Activated T-helper 2 cell treated with anti-CD3 and anti-CD28 coated beads, Interferon-gamma antibody, Interleukin-2, Interleukin-4, amounts not matched to agents 10 μg/mL and 5 μg/mL and 100 μg/mL, durations not matched to agents 14 hours and 24 hours and 36 hours (primary cell): ENCODE measurements at places on chromosomes 16 and 17. TPM values are rescaled to one million over a fixed set of nuclear protein-coding genes. Genes with fewer than 3 reads are reported as not detected.

Gene MRPL45
- total RNA-seq, result 43.5 and 44.6 TPM in 2 replicates

DNA sequence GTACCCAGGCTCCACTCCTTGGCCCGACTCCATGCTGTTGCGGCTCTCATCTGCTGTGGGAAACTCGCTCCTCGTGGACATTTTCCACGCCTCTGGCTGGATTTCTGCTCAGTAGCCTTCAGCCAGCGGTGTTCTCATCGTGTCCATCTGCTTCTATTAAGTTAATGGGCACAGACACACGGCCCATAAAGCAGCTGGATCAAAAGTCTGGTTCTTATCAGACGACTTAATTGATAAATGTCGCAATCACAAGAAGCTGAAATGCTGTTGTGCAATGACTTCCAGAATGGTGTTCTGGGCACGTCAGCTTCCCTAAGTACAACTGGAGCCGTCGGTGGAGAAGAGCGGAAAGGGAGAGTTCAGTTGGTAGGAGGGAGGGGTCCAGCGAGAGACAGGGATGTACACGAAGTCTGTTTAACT is 211.7 kb upstream of the CHMP6 start:
- DNase-seq, result no peak

Gene GLIS2
- 2.1 and 2.5 TPM in 2 replicates for total RNA-seq

DNA sequence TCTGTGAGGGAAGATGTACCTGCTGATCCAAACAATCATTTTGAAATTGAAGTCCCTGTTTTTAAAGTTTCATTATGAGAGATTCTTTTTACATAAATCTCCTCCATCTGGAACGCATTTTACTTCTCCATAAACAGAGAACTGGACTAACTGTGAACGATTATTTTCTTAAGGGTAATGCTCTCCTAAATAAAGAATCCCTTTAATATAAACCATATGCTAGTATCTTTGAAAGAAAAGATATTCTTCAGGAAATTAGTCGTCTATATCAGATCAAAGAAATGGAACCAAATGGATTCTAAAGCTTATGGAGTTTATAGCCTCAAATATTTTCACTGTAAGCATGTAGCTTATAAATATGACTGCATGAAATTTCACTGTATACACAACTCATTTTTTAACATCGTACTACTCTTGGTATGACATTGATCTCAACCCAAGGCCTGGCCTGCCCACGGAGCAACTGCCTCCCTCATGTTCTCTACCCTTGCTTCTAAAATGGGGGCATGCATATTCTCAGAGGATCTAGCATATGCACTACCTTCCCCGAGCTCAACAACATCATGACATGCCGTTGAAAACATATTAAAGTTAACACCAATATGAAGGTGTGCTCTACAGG is 66.4 kb downstream of the MYH10 start:
- no peak for DNase-seq

DNA sequence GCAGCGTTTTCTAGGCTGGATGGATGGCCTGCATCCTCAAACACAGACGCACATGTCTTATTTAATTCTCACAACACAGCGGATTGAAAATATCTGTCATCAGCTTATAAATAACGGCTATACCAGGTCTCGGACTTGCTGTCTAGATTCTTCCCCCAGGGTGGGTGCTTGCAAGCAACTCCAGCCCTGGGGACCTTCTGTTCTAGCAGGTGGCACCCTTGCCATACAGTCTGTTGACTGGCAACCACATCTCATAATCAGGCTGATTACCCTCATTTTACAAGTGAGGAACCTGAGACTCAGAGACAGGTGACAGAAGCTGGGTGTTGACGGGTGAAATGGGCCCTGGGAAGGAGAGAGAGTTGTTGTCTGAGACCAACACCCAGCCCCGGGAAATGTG is 16.2 kb upstream of the SEZ6 start:
- DNase-seq, result no peak

Gene DOC2A
- total RNA-seq, result 0.87 and 1.2 TPM in 2 replicates

DNA sequence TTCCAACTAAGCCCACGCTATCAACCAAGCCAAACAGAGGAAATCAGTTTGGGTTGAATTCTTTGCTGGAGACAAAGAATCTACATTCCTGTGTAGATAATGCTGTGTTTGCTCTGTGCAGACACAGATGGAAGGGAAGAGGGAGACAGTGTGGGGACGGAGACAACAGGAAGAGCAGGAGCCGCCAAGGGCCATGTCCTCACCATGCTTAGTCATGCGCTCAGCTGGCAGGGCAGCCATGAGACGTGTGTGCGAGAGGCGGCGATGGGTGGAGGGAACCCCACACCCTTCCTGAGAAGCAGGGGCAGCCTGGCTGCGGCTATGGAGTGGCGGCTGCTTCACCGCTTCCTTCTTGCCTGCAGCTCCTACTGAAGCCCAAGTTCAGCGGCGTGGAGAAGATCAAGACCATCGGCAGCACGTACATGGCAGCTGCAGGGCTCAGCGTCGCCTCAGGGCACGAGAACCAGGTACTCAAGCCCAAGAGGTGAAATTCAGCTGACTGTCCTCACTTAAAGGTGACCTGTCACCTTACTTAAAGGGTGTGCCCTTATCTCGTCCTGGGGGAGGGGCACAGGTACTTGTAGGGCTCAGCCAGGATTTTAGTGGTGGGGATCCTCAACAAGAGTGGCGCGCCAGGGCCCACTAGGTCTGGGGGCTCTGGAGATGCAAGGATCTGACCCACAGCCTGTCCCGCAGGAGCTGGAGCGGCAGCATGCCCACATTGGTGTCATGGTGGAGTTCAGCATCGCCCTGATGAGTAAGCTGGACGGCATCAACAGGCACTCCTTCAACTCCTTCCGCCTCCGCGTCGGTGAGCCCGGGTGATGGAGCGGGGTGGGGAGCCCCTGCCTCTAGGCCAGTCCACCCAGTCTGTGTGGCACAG is 47.5 kb downstream of the ADCY7 start:
- DNase-seq, result peak; percentile 54

Gene PDE6G
- 11.1 and 15.4 TPM in 2 replicates for total RNA-seq

- DNase-seq, result no peak
Observed at GRCh38 chr17:49971848-49972485, 3.0 kb downstream of the DLX4 start.

DNA sequence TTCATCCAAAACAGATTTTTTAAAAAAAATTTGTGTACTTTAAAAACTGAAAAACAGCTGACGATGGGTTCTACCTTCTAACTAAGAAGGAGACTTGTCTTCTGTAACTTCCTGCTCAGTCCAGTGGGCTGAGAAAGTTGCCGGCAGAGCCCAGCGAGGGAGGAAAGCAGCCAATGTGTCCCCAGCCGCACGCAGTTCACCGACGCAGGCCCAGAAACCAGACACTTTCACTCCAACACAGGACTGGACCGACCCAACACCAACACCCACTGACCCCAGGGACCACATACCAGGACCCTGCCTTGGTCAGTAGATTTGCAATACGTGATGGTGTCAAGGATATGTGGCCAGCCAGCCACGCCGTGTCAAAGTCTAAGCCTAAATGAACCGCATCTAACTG is 25.6 kb downstream of the TRAP1 start:
- DNase-seq, result no peak

Gene MAPT
- 1.1 and 1.3 TPM in 2 replicates for total RNA-seq

DNA sequence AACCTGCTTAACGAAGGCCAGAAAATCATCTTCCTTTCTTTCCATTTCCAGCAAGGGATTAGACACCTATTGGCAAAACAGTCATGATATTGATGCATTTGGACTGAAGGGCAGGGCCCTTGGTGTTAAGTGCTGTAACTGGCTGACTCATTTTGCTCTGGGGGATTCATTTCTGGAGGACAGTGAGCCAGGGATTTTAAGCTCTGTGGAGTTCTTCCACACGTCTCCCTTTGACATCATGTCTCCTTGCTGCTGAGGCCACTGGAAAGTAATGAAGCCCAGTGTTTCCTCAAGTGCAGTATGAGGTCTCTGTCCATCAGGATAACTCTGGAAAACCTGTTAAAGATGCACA is 42.2 kb downstream of the DNAH9 start:
- no peak for DNase-seq

Gene USH1G
- not detected in 2 replicates for total RNA-seq

DNA sequence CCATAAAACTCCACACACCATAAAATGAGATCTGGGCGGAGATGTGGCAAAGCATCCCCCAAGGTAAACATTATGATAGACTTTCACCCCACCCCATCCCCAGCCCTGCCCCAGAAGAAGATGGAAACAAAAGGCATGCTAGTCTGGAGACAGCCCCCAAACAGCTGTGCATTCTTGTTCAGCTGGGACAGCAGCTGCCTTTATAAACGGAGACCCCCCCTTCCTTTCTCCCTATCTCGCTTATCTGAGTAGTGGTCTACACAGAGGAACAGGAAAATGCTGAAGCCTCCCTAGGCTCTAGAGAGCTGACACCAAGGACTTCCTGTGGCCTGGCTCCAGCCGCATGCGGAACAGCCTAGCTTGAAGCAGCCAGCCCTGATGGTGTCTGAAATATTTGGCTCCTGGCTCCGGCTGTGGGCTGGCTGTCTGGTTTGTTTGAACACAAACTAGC is 190.3 kb upstream of the ANKFN1 start:
- no peak for DNase-seq

Gene APOH
- not detected in 2 replicates for total RNA-seq

Gene WFIKKN2
- not detected in 2 replicates for total RNA-seq

- DNase-seq, result no peak
Observed at GRCh38 chr16:1643521-1643920, 31.4 kb downstream of the CRAMP1 start.

Gene KCNH6
- not detected in 2 replicates for total RNA-seq

- no peak for DNase-seq
Observed at GRCh38 chr16:13909872-13910303, 10.1 kb upstream of the ERCC4 start.
